ENCODE measurements at places on chromosomes 16 and 17.

DNA sequence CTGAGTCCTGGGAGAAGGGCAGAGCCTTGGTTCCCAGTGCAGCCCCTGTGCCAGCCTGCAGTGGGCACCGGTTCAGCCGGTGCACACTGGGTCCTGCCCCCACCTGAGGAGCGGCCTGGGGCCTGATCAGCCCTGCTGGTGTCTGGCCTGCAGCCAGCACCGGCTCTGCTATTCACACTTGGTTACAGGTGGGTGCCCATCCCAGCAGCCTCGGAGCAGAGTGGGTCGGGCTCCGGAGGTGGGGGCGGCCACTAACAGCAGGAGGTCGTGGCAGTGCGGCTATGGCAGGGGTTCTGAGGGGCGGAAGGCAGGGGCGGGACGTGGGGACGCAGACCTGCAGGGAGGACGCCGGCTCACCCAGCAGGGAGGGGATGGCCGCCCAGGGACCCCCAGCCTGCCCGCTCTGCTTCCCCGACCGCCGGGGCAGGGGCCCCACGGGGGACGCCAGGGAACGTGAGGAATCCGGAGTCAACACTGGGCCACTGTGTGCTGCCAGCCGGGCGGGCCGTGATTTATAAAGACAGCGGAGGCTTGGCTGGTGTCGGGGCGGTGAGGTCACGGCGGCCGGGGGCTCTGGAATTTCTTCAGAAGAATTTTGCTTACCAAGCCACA is 20.3 kb downstream of the METRNL start:
- no peak for DNase-seq

- no peak for DNase-seq
Observed at GRCh38 chr17:40498281-40499084, 2.9 kb downstream of the TNS4 start.

DNA sequence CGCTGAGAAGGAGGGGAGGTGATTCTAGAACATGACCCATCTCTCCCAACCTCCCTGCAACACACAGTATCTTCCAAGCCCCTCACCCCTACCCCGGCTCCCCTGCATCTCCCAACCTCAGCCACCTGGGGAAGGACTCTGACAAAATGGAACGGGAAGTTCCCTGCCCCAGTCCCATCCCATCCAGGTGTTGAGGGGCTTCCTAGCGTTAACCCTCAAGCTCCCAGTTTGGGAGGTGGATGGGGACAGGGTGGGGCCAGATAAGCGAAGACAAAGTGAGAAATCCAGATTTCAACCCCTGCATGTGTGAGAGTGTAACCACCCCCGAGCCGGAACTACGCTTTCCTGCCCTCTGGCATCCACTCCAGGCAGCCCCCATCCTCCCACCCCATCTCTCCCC is 1.8 kb downstream of the ZSCAN10 start:
- DNase-seq = no peak

- peak; percentile 92 for DNase-seq
Observed at GRCh38 chr17:55440391-55440790, 18.8 kb upstream of the MMD start.

GRCh38 chr16:24844101-24845030 is 1.4 kb upstream of the SLC5A11 start:
- DNase-seq = peak; percentile 65

GRCh38 chr16:69568676-69569075 is 2.9 kb downstream of the NFAT5 start:
- DNase-seq = no peak

DNA sequence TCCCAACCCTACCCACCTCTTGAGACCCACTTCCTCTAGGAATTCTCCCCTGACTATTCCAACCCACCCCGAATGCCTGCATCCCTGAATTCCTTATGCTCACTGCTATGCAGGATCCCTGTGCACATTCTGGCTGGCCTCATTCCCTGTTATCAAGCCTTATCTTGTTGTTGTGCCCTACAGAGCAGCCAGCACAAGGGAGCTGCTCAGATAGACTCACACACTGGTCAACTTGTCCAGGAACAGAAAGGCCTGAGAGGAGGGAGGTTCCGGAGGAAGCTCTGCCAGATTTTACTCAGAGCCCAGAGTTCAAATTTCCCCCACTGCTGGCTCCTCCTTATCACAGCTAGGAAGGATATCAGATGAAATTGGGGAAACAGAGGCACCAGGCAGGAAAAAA is 24.8 kb upstream of the MYO18A start:
- DNase-seq = no peak

Data from epithelial cell of esophagus (primary cell).